ENCODE measurements at places on chromosomes 11 and 22.
A peak's percentile ranks its signal among the peaks of the same experiment; 100 is the strongest.

DNA sequence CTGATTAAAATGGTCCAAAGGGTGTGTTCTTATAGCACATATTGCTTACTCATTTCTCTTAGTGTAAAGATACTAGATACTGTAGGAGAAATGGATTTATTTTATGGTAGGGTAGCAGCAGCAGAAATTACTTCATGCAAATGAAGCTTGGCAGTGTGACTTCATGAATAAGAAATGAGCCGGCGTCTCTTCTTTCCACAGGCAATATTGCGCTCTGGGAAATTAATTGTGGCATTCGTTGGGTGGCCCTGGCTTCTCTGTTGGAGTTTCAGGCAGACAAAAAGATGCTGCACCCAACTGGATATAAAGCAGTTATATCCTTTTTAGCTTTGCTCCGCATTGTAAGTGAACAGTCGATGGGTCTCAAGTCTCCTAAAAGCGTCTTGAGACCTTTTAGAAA is 211.0 kb upstream of the NAV2 start:
- DNase-seq, result no peak
- no peak overlapping the region for H3K4me3 ChIP-seq

GRCh38 chr11:5923427-5923776 is 18.6 kb upstream of the OR56A3 start:
- no peak overlapping the region for H3K4me3 ChIP-seq
- no peak for DNase-seq
- H3K36me3 ChIP-seq, result peaks cover 3% of the 10 kb centered on the region
- no peaks in the 10 kb centered on the region for H3K4me1 ChIP-seq
- H3K27me3 ChIP-seq, result peaks cover 3% of the 10 kb centered on the region

- no peaks in the 10 kb centered on the region for H3K36me3 ChIP-seq
- no peak overlapping the region for H3K4me3 ChIP-seq
- no peak for DNase-seq
- no peaks in the 10 kb centered on the region for H3K27me3 ChIP-seq
Measured at GRCh38 chr11:126800009-126800408, 200.6 kb downstream of the KIRREL3 start.

DNA sequence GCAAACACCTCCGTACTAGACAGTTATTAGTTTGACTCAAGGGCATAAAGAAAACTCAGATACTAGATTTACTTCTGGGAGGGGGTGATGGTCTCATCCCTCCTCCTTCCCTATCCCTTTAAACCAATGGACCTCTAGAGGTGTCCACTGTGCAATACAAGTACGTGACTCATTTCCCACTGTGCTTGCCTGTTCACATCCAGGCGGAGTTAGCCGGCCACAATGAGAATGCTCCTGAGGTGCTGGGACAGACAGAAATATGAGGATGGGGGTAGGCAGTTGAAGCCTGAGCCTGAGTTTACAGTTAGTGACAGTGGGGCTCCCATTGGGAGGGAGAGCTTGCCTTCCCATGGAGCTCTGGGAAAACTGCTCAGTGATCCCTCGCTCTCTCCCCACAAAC is 8.4 kb upstream of the PMM1 start:
- H3K27me3 ChIP-seq, result no peaks in the 10 kb centered on the region
- no peak overlapping the region for H3K4me3 ChIP-seq
- DNase-seq, result no peak
- no peaks in the 10 kb centered on the region for H3K4me1 ChIP-seq
- peaks cover 7% of the 10 kb centered on the region for H3K36me3 ChIP-seq

DNA sequence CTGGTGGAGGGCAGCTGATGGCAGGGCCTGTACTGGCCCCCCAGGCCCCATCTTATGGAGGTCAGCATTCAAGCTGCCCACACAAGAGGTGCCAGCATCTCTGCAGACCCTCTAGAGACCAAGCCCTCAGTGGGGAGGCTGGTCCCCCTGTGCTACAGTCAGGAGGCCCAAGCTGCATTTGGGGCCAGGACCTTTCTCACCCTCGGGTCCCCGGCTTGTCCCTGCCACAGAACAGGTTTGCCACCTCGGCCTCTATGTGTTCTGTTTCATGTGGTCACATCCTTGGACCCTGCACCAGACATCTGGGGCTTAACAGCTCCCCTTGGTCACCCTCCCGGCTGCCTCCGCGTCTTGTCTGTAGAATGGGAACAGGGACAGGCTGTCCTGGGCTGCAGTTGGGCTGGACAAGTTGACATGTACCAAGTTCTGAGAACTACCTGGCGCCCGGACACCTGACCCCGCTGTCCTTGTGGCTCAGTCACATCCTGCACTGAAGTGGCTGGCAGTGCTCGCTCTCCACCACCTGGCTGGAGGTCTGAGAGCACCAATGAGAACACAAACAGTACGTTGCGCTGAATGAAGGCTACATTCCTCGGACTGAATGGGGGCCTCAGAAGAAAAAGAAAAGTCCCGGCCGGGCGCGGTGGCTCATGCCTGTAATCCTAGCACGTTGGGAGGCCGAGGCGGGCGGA is 2.7 kb upstream of the PLXNB2 start:
- H3K4me1 ChIP-seq, result peaks cover 20% of the 10 kb centered on the region
- H3K27ac ChIP-seq, result no peak overlapping the region
- no peaks in the 10 kb centered on the region for H3K27me3 ChIP-seq
- H3K4me3 ChIP-seq, result peak overlapping the region; percentile 72
- no peaks in the 10 kb centered on the region for H3K36me3 ChIP-seq
- no peak for DNase-seq

Measured in neural crest cell (in vitro differentiated cells).